CD4-positive, alpha-beta T cell treated with Interleukin-21 for 1 hour (primary cell): ENCODE measurements at places on chromosomes 12 and 14.
A peak's percentile ranks its signal among the peaks of the same experiment; 100 is the strongest.

DNA sequence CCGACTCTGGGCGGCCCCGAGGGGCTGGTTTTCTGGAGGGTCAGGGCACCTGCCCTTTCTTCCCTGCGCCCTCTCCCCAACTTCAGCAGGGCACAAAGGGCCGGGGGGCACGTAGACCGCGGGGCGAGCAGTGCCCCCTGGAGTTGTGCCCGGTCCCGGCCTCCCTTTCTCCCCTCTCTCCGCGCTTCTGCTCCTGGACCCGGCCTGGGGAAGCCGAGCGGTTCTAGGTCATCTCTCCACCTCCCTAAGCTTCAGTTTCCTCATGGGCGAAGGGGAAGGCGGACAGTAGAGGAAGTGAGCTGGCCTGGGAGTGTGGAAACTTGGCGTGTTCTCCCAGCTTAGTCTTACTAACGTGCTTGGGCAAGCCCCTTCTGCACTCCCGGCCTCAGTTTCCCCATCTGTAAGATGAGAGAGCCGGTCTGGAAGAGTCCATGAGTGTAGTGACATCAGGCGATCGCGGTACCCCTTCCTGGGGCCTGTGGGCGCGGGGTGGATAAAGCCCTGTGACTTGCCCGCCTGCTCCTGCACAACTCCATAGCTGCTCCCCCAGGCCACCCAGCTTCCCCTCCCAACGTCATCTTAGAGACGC lies 158.6 kb upstream of the PARP11 start:
- DNase-seq = no peak

GRCh38 chr12:48542300-48542928 lies 17.0 kb downstream of the OR8S1 start:
- DNase-seq = peak; percentile 51

DNA sequence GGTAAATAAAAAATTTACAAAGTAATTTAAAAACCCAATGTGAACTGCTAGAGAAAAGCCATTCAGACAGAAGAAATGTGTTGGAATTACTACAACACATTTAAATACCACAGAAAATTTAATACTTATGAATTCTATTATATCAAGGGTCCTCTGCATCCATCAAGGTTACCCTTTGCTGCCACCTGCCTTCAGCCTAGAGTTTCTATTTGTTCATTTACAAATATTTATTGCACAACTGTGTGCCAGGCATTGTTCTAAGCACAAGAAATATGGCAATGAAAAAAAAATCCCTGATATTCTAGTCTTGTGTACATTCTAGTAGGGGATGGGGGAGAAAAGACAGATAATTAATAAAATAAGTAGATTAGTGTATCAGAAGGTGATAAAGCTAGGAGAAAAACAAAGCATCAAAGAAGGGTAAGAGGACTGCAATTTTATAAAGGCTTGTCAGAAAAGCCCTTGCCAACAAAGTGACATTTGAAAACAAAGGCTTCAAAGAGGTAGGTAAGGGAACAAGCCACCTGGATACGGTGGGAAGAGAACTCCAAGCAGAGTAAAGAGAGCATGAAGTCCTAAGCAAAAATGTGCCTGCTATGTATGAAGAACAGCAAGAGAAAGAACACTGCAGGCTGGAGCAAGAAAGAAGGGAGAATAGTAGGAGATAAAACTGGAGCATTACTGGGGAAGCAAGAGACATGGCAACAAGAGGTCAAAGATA lies 59.1 kb upstream of the SLC6A13 start:
- no peak for DNase-seq

DNA sequence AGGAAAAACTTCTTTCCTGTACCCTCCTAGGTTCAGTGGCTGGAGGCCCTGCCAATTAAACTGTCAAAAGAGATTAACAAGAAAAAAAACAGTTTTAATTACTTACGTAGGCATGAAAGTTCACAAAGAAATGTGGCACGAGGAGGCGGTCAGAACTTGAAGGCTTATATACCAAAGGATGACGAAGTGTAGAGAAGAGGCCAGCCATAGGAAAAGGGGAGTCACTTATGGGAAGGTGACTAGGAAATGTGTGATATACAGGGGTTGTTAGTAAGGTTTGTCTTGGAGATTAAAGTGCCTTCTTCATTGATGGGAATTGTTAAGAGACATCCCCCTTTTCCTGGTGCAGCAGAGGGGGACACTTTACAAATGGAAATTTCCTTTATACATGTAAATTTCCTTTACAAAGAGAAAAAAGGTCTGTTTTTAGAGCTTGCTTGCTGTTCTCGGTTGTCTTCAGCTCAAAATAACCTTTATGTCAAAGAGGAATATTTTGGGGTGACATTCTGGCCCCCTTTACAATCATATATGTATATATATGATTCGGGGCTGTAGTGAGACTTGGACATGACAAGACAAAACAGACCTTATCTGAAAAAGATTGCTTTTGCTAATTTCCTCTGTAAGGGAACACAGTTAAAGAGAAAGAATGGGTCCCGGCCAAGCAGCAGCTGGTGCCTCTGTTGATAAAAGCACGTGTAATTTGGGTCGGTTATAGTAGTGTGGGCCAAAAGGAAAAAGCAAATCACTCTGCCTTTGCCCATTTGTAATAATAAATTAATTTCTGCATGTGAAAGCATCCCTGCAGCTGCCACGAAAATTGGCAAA lies 38.6 kb downstream of the SYNE2 start:
- DNase-seq = no peak

- no peak for DNase-seq
Measured at GRCh38 chr14:52882824-52883223, 68.0 kb downstream of the FERMT2 start.
